Neural crest cell (in vitro differentiated cells): ENCODE measurements at places on chromosomes 13 and 19.

DNA sequence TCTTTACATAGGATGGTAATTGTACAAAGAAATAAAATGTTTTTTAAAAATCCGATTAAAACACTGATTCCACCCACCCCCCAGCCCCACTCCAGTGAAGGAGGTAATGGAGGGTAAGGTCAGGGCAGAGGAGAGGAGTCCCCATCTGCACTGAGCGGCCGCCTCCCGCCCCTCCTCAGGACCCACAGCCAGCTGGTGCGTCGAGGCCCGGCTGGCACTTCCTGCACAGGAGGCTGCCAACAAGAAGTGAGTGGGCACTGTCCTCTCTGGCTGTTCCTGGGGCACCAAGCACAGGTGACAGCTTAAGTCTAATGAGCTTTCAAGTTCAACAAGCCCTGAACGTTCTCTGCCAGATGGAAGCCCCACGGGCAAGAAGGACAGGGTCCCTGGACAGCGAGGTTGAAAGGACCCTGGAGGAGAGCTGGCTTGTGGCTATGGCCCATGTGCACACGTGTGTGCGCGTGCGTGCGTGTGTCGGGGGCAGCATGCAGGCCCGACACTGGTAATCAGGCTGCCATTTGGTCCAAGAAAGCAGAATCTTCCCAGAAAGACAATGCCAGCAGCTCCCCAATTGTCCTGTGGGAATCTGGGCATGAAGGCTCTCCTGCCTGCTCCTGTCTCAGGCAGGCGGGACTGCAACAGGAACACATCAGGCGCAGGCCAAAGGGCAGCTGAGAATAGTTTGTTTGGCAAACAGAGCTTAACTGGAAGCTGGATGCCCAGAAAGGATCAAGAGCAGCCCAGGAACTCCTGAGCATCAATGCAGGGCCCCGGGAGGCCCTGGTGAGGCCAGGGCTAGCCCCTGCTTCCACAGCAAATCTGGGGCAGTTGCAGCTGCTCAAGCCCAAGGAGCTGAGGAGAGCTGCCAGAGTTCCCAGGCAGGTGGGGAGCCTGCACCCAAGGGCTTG is 15.1 kb upstream of the EPHX3 start:
- no peak for DNase-seq
- H3K36me3 ChIP-seq, result peaks cover 8% of the 10 kb centered on the region
- peaks cover 5% of the 10 kb centered on the region for H3K27me3 ChIP-seq
- peaks cover 9% of the 10 kb centered on the region for H3K4me1 ChIP-seq
- H3K27ac ChIP-seq, result no peak overlapping the region

GRCh38 chr13:24127116-24127631 is 33.3 kb upstream of the SPATA13 start:
- H3K27ac ChIP-seq, result peak overlapping the region; percentile 13
- DNase-seq, result no peak
- no peaks in the 10 kb centered on the region for H3K27me3 ChIP-seq
- no peak overlapping the region for H3K4me3 ChIP-seq
- H3K36me3 ChIP-seq, result peaks cover 13% of the 10 kb centered on the region

GRCh38 chr13:33560726-33561125 is 257.2 kb upstream of the RFC3 start:
- H3K27me3 ChIP-seq, result no peaks in the 10 kb centered on the region
- H3K4me3 ChIP-seq, result no peak overlapping the region
- H3K36me3 ChIP-seq, result no peaks in the 10 kb centered on the region
- H3K27ac ChIP-seq, result no peak overlapping the region
- peaks cover 4% of the 10 kb centered on the region for H3K4me1 ChIP-seq

DNA sequence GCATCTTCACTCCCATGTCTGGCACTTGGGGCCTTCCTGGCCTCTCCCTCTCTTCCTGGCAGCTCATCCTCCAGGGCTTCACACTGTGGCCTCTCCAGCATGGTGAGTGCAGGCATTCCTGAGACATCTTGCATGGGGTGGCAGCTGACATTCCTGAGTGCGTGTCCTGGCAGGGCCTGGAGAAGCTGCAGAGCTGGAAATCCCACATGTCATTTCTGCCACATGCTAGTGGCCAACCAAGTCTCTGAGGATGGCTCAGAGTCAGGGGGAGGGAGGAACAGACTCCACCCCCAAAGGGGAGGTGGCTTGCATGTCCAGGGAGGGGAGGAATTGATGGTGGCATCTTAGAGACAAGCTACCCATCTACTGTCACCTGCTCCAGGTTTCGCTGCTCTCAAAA is 41.6 kb upstream of the AMER2 start:
- no peak for DNase-seq
- H3K4me3 ChIP-seq, result no peak overlapping the region
- peaks cover 35% of the 10 kb centered on the region for H3K4me1 ChIP-seq
- H3K36me3 ChIP-seq, result no peaks in the 10 kb centered on the region
- H3K27me3 ChIP-seq, result no peaks in the 10 kb centered on the region
- no peak overlapping the region for H3K27ac ChIP-seq

- H3K27me3 ChIP-seq, result no peaks in the 10 kb centered on the region
- no peaks in the 10 kb centered on the region for H3K36me3 ChIP-seq
- H3K4me3 ChIP-seq, result no peak overlapping the region
- no peaks in the 10 kb centered on the region for H3K4me1 ChIP-seq
- H3K27ac ChIP-seq, result no peak overlapping the region
Measured at GRCh38 chr13:105341758-105342157, 1193.7 kb downstream of the EFNB2 start.

DNA sequence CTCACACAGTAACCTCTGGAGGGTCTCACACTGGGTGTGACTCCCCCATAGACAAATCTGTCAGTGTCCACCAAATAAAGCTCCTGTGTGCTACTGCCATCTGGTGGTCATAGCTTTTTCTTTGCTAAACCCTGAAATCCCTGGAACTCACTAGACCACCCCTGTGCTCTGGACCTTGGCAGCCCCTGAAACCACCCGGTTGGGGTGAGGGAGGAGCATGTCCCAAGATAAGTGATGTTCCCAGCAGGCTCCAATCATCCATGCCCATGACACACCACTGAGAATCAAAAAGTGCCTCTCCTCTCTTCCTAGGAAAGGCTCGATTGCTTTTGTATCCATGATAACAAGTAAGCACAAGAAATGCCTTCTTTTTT is 6.5 kb upstream of the HSD17B14 start:
- peaks cover 8% of the 10 kb centered on the region for H3K4me1 ChIP-seq
- DNase-seq, result peak; percentile 66
- no peaks in the 10 kb centered on the region for H3K27me3 ChIP-seq
- H3K27ac ChIP-seq, result peak overlapping the region; percentile 52

- H3K27ac ChIP-seq, result no peak overlapping the region
- H3K4me1 ChIP-seq, result no peaks in the 10 kb centered on the region
- DNase-seq, result no peak
- H3K36me3 ChIP-seq, result peaks cover 23% of the 10 kb centered on the region
- H3K27me3 ChIP-seq, result no peaks in the 10 kb centered on the region
Measured at GRCh38 chr13:77009011-77009410, 17.1 kb downstream of the CLN5 start.

GRCh38 chr19:54677217-54677616 is 14.4 kb downstream of the LILRB4 start:
- no peak overlapping the region for H3K4me3 ChIP-seq
- H3K36me3 ChIP-seq, result no peaks in the 10 kb centered on the region
- no peaks in the 10 kb centered on the region for H3K4me1 ChIP-seq
- no peaks in the 10 kb centered on the region for H3K27me3 ChIP-seq
- DNase-seq, result no peak

- no peak for DNase-seq
- H3K36me3 ChIP-seq, result peaks cover 9% of the 10 kb centered on the region
- no peaks in the 10 kb centered on the region for H3K4me1 ChIP-seq
- no peak overlapping the region for H3K27ac ChIP-seq
- no peaks in the 10 kb centered on the region for H3K27me3 ChIP-seq
Measured at GRCh38 chr19:10260141-10260584, 8.1 kb downstream of the MRPL4 start.

GRCh38 chr19:29596080-29596727 is 9.9 kb upstream of the POP4 start:
- no peak overlapping the region for H3K4me3 ChIP-seq
- H3K4me1 ChIP-seq, result peaks cover 24% of the 10 kb centered on the region
- H3K27me3 ChIP-seq, result peaks cover 72% of the 10 kb centered on the region
- no peaks in the 10 kb centered on the region for H3K36me3 ChIP-seq
- peak overlapping the region; percentile 35 for H3K27ac ChIP-seq

GRCh38 chr13:45220403-45220802 is 19.6 kb upstream of the KCTD4 start:
- peaks cover 35% of the 10 kb centered on the region for H3K4me1 ChIP-seq
- H3K27ac ChIP-seq, result no peak overlapping the region
- peaks cover 4% of the 10 kb centered on the region for H3K36me3 ChIP-seq
- DNase-seq, result no peak
- no peaks in the 10 kb centered on the region for H3K27me3 ChIP-seq
- H3K4me3 ChIP-seq, result no peak overlapping the region
